Astrocyte (in vitro differentiated cells and primary cell): ENCODE measurements at places on chromosomes 1 and 21. TPM values are rescaled to one million over a fixed set of nuclear protein-coding genes. Genes with fewer than 3 reads are reported as not detected.

GRCh38 chr21:36835383-36835795 is 131.1 kb downstream of the HLCS start:
- peaks cover 6% of the 10 kb centered on the region for H3K4me1 ChIP-seq
- DNase-seq, result no peak
- no peaks in the 10 kb centered on the region for H3K27me3 ChIP-seq
- H3K4me3 ChIP-seq, result no peak overlapping the region
- no peaks in the 10 kb centered on the region for H3K36me3 ChIP-seq

GRCh38 chr1:20356850-20357459 is 66.3 kb downstream of the VWA5B1 start:
- DNase-seq, result no peak
- peaks cover 12% of the 10 kb centered on the region for H3K4me1 ChIP-seq
- peaks cover 33% of the 10 kb centered on the region for H3K27me3 ChIP-seq

DNA sequence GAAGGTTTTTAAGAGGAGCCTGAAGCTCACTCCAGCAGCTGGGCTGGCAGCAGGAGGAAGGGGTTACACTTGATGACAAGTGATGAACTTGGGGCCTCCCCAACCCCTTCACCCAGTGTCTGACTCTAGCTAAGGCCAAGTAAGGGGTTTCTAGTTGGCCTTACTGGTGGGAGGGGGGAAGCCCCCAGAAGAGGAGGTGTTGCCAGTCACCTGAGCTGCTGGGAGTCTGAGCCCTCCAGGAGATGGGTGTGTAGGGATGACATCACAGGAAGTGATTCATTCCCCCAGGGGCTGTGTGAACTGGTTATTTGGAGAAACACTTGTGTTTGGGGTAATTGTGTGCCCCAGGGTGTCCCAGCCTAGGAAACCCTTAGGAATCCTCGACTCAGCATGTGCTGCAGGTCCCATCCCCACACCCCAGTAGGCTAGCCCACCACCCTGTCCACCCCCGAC is 3.1 kb downstream of the PADI1 start:
- no peaks in the 10 kb centered on the region for H3K36me3 ChIP-seq
- peak; percentile 59 for DNase-seq
- peaks cover 33% of the 10 kb centered on the region for H3K4me1 ChIP-seq
- H3K4me3 ChIP-seq, result no peak overlapping the region
- no peaks in the 10 kb centered on the region for H3K27me3 ChIP-seq

DNA sequence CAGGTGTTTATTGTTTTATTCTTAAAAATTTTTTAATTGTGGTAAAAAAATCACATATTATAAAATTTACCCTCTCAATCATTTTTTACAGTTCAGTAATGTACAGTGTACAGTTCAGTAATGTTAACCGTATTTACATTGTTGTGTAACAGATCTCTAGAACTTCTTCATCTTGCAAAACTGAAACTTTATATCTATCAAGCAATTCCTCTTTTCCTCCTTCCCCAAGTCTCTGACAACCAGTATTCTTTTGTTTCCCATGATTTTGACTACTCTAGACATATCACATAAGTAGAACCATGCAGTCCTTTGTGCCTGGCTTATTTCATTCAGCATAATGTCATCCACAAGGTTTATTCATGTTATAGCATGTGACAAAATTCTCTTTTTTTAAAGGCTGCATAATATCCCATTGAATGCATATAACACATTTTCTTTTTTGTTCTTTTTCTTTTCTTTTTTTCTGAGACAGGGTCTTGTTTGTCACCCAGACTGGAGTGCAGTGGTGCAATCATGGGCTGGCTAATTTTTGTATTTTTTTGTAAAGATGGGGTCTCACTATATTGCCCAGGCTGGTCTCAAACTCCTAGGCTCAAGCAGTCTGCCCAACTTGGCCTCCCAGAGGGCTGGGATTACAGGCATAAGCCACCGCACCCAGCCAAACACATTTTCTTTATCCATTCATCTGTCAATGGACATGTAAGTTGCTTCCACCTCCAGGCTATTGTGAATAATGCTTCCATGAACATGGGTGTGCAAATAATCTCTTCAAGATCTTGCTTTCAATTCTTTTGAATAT is 17.2 kb upstream of the RCSD1 start:
- no peak overlapping the region for H3K27ac ChIP-seq
- no peak for DNase-seq
- peaks cover 4% of the 10 kb centered on the region for H3K27me3 ChIP-seq

GRCh38 chr1:39788758-39789570 is at the start of gene BMP8B:
Gene BMP8B (minus strand): TSS chr1:39788865. CDS start chr1:39788485, 380 bp downstream.
- no peaks in the 10 kb centered on the region for H3K36me3 ChIP-seq
- H3K27ac ChIP-seq, result no peak within 1 kb of the TSS
- peaks cover 28% of the 10 kb centered on the region for H3K27me3 ChIP-seq
- H3K4me3 ChIP-seq, result no peak within 1 kb of the TSS
- H3K4me1 ChIP-seq, result no peaks in the 10 kb centered on the region
- DNase-seq, result no peak

DNA sequence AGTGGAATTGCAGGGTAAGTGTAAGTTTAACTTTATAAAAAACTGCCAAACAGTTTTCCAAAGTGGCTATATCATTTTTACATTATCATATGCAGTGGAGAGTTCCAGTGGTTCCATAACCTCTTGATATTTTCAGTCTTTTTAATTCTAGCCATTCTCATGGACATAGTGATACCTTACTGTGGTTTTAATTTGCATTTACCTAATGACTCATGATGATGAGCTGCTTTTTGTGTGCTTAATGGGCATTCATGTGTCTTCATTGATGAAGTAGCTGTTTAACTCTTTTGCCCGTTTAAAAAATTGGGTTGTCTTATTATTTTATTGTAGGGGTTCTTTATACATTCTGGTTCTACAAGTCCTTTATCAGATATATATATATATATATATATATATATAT is 29.4 kb downstream of the SNX27 start:
- H3K4me3 ChIP-seq, result no peak overlapping the region
- H3K36me3 ChIP-seq, result peaks cover 5% of the 10 kb centered on the region
- peaks cover 14% of the 10 kb centered on the region for H3K4me1 ChIP-seq
- no peak overlapping the region for H3K27ac ChIP-seq
- DNase-seq, result no peak
- no peaks in the 10 kb centered on the region for H3K27me3 ChIP-seq

GRCh38 chr1:214420341-214420740 is 131.1 kb downstream of the PTPN14 start:
- H3K36me3 ChIP-seq, result no peaks in the 10 kb centered on the region
- peak overlapping the region; percentile 18 for H3K27ac ChIP-seq
- no peak for DNase-seq
- no peaks in the 10 kb centered on the region for H3K27me3 ChIP-seq
- no peak overlapping the region for H3K4me3 ChIP-seq

DNA sequence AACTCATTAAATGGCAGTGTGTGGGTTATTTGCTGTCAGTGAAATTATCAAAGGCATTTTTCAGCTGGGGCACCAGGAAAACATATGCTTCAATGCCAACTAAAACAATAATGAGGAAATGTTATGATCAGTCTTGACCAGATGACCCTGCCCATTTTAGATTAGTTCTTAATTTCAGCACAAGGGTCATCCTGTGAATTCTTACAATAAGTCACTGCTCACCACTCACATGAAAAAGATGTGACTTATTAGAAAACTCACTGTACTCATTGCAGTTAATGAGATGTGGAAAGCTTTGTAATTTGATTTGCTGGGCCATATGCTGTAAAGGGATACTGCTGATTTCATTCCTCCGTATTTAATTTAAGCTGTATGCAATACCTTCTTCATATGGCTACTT is 178.5 kb upstream of the LMO4 start:
- H3K4me1 ChIP-seq, result peaks cover 27% of the 10 kb centered on the region
- H3K4me3 ChIP-seq, result no peak overlapping the region
- no peaks in the 10 kb centered on the region for H3K36me3 ChIP-seq
- no peaks in the 10 kb centered on the region for H3K27me3 ChIP-seq
- no peak for DNase-seq
- H3K27ac ChIP-seq, result no peak overlapping the region

The PHLDA3 gene
- total RNA-seq, result 150 and 152 TPM in 2 replicates
